Stimulated activated naive CD8-positive, alpha-beta T cell treated with anti-CD3 and anti-CD28 coated beads, Interleukin-15, amount 100 ng/mL, for 72 hours (primary cell): ENCODE measurements at places on chromosomes 6 and 20.

DNA sequence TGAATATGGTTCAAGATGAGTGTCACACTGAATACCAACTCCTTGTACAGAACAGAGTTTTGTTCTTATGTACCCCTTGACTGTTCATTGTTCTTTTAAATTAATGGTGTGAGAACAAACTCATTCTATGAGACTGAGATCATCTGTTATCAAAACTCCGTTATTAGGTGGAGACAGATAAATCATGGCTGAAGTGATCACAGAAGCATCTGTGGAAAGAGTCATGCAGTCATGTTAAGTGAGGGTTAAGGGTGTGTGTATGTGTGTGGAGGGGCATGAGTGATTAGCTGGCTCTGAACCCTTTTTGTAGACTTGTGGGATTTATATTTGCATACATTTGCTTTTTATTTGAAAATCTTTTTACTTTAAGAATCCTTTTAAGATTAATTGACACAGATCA lies 24.7 kb downstream of the ADGRG6 start:
- DNase-seq = no peak

DNA sequence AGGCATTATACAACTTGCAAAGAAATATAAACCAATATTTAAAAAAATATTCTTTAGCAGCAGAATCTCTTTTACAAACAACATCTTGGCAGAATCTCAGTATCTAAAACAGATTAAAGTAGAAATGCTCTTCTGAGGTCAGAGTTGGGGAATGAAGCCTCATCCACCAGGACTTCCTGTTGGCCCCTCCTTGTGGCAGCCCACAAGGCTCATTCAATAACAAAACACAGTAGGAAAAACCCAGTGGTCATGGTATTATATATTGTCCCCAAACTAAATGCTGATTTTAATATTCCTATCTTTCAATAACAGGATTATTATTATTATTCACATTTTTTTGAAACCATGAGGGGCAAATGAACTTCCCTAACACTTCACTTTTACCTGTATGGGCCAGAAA lies 368.6 kb downstream of the BTBD9 start:
- no peak for DNase-seq

- no peak for DNase-seq
Observed at GRCh38 chr6:38287487-38287886, 352.2 kb downstream of the BTBD9 start.

DNA sequence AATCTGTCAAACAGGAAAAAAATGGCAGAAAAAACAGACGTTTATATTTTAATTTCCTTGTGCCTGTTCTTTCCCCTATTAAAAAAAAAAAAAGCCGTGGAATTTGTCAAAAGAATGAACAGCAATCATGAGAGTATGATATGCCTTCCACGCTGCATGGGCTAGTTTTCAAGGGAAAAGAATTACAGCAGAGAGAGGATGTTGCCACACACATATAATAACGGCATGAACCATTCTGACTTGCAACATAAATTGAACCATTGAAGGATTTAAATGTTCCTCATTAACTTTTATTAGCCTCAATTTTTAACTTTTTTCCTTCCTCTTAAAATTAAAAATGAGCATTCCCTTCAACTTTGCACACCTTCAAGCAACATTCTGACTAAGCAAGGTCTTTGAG lies 301.8 kb downstream of the FOXC1 start:
- DNase-seq = no peak

DNA sequence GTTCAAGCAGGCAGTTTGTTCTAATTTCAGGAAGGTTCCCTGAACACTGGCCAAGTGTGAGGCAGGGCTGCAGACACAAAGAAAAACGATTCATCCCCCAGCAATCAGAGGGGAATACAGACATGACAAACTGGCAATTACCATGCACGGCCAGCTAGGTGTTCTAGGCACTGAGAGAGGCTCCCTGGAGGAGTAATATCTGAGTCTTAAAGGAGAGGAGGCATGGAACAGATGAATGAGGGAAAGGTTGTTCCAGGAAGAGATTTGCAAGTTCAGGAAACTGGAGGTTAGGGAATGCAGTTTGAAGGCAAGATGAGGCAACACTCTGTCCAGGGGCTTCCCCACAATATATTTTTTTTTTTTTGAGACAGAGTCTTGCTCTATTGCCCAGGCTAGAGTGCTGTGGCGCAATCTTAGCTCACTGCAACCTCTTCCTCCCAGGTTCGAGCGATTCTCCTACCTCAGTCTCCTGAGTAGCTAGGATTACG lies 11.1 kb downstream of the RRAGD start:
- no peak for DNase-seq

DNA sequence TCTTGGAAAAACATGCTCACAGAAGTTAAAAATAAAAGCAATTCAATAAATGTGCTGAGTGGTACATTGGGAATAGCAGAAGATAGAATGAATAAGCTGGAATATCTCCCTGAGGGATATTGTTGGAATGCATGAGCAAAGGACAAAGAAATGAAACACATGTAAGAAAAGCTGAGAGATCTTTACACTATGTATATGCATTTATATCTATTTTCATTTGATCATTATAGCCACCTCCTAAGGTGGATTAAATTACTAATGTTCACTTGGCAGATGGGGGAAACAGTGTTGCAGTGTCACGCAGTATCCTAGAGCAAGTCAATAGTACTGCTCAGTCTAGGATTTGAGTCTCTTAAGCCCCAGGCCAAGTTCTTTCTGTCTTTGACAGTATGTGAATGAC lies 542.0 kb upstream of the MARCKS start:
- no peak for DNase-seq

GRCh38 chr6:157652601-157653363 lies 170.3 kb upstream of the SNX9 start:
- no peak for DNase-seq

- DNase-seq = no peak
Observed at GRCh38 chr20:6178537-6178936, 55.7 kb upstream of the FERMT1 start.

DNA sequence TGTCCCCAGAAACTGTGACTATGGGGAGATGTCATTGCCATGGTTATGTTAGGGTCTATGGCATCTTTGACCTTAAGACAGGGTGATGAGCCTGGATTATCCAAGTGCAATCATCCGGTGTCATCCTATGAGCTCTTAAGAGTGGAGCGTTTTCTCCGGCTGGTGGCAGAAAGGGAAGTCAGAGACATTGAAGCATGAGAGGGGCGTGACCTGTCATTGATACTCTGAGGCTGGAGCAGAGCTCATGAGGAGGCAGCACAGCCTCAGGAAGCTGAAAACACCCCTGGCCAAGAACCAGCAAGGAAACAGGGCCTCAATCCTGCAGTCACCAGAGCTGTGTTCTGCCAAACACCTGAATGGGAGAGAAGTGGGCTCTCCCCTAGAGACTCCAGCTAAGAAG lies 59.6 kb downstream of the ANKRD60 start:
- no peak for DNase-seq

GRCh38 chr6:51660767-51661166 lies 426.6 kb downstream of the PKHD1 start:
- DNase-seq = no peak

GRCh38 chr6:151186306-151186705 lies 53.5 kb upstream of the AKAP12 start:
- DNase-seq = no peak

GRCh38 chr6:139881728-139882211 lies 507.3 kb upstream of the CITED2 start:
- DNase-seq = peak; percentile 10

GRCh38 chr6:56766806-56767178 lies 124.1 kb upstream of the DST start:
- DNase-seq = no peak

GRCh38 chr20:24109537-24109936 lies 121.0 kb upstream of the GGTLC1 start:
- DNase-seq = no peak

DNA sequence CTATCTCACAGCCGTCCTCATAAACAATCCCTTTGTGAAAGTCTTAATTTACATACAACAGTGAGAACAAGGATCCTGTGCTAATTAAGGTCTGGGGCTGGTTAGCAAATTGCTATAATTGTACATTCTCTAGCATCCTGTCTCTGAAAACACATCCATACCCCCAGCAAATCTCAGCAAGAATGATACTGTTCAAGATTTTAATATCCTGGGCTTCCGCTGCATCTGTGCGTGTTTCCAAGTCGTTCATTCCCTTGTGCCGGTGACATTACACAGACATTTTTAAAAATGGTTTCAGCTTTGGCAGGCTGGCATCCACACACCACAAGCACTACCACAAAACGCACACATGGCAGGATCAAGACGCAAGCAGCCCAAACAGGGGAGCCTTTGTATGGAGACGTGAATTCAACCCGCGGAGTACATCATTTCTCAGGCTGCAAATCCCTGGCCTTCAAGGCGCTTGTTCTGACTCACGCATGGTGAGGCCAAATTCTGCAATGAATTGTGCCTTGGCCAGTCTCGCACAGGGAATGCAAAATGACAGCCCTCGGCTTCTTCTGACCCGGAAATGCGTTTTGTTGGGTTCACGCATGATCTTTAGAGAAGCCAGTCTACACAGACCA lies 20.3 kb downstream of the ZMYND8 start:
- DNase-seq = no peak

DNA sequence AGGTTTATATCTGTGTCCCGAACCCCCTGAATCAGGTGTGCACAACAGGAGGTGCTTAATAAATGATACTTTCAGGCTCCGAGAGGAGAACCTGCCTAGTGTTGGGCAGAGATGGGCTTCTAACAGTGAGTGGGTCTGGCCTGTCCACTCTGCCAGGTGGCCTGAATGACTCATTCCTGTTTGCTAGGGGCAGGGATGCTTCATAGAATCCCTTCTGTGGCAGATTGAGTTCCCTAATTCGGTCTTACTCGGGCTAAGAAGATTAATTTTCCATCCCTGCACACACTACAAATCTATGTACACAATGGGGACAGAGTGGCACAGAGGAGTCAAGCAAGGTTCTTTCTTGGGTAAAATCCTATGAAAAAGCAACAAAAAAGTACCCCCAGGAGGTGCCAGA lies 19.8 kb downstream of the SDC4 start:
- DNase-seq = no peak

DNA sequence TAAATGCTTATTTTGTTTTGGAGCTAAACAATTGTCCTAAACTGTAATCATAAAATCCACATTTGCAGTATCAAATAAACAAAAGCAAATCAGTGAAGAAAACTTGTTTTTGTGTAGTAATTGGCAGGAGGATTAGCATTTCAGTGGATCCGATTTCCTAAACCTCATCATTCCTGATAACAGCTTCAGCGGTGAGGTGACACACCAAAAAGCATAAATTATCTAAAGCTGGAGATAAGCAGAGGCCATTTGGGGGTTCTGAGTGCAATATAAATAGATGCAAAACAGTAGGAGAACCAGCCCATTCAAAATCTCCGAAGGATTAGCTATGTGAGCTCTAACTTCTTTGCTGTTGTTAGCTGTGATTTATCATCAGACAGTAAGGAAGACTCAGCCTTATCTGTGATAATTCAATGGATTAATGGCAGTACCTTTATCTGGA lies 235.8 kb downstream of the EPHA7 start:
- no peak for DNase-seq

DNA sequence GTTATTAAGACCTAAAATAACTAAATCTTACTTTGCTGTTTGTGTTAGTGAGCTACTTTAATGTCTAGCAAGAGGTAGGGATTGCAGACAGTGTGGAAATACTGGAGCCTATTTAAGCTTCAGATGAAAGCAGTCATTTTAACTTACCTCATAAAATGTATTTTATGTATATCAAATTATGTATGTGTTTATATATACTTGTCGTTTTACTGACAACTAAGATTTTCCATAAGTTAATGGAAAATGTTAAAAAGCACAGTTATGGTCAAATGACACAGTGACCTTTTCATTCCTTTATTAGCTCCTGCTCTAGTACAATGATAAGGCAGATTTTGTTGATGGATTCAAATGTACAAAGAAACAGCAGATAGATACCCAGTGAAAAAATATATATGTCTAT lies 34.6 kb downstream of the QKI start:
- DNase-seq = no peak

- no peak for DNase-seq
Observed at GRCh38 chr20:37382482-37383120, 36.7 kb downstream of the SRC start.

GRCh38 chr6:84027340-84028181 lies 6.0 kb upstream of the MRAP2 start:
- no peak for DNase-seq

DNA sequence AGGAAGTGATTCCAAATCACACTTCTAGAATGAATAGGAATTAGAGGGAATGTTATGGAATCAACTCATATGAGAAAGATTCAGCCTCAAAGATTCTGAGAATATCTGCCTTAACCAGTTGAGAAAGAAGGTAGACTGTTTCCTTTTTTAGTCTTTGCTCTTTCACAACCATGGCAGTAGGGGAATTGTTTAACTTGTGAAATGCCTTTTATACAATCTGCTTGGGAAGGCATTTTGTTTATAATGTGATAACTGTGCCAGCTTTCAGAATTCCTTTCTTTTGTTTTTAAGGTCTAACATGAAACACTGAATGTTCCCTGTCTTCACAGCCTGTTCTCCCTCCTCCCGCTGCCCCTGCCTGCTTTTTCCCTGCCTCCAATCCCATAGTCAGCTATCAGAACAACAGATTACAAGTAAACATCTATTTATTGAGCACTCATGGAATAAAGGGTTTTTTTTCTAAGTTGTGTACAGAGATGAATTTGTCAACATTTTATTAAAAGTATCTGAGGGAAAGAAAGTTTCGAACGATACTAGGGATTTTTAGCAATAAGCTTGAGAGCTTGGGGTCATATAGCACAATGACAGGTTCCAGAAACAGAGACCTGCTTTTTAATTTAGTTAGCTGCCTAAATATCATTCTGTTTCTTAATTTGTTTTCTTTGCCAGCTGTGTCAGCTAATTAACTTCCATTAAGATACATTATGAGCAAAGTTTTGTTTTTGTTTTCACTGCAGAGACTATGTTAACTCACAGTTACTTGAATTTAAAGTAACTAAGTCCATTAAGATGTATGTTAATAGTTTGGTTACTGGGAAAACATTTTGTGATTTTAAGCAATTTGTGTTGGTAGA lies 28.3 kb upstream of the FBXO30 start:
- no peak for DNase-seq

GRCh38 chr6:30097902-30098768 lies 14.8 kb downstream of the TRIM31 start:
- DNase-seq = no peak

- DNase-seq = peak; percentile 41
Observed at GRCh38 chr6:157647261-157647915, 175.7 kb upstream of the SNX9 start.

GRCh38 chr6:56101141-56101553 lies 146.2 kb downstream of the COL21A1 start:
- no peak for DNase-seq

- no peak for DNase-seq
Observed at GRCh38 chr6:29764422-29765196, 41.4 kb downstream of the HLA-F start.

GRCh38 chr20:35610833-35611427 lies 4.7 kb upstream of the SPAG4 start:
- DNase-seq = no peak
